ENCODE measurements at places on chromosomes 2 and 18.

- peak; percentile 29 for DNase-seq
Observed at GRCh38 chr2:28408764-28409599, 16.3 kb downstream of the FOSL2 start.

GRCh38 chr2:212330263-212330662, 208.3 kb downstream of the ERBB4 start:
- no peak for DNase-seq

DNA sequence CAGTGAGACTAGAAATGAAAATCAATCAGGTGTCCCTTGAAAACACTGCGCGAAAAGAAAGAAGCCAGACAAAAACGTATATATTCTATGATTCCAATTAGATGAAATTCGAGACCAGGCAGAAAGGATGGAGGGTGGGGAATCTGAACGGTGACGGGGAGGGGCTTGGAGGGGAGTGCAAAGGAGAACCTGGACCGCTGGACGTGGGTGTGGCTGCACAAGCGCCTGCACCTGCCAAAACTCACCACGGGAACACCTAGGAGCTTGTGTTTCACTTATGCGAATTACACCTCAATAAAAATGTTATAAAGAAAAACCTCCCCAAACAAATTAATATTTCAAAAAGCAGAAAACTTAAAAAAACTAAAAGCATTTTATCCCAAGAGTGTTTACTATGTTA, 21.9 kb downstream of the THAP4 start:
- no peak for DNase-seq

DNA sequence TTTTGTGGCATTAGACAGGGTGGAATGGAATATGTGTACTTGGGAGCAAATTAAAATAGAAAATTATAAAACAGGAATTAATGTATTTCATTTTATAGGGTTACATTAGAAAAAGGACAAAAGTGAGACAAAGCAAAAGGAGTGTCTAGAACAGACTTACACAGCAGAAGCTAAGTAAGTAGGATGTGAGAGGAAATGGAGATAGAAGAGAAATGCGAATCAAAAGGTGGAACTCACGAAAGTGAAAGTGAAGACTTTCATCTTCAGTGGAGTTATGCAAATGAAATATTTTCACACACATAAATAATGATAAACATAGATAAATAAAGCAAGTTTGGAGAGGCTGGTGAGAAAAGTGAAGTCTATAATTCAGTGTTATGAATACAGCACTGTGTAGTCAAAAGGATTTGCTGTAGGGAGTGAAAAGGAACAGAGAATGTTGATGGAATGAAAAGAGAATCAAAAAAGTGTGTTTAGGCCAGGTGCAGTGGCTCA, 94.8 kb downstream of the DLGAP1 start:
- no peak for DNase-seq

GRCh38 chr2:15832030-15832709, 108.2 kb upstream of the MYCN start:
- no peak for DNase-seq

DNA sequence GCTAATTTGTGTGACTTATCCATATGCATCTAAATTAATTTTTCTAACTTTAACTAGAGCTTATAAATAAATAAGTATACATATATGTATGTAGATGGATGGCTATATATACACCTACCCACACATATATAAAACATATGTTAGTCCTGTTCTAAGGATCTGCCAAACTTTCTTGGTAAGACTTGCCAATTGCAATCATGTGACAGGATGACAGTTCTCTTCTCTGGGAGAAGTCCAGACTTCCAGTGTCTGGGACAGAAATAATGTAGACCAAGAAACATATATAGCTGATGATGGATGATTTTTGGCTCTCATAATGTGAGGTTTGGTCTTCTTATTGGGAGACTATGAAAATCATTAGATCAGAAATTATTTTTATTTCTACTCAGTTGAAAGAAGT, 30.6 kb upstream of the NR4A2 start:
- DNase-seq = no peak

DNA sequence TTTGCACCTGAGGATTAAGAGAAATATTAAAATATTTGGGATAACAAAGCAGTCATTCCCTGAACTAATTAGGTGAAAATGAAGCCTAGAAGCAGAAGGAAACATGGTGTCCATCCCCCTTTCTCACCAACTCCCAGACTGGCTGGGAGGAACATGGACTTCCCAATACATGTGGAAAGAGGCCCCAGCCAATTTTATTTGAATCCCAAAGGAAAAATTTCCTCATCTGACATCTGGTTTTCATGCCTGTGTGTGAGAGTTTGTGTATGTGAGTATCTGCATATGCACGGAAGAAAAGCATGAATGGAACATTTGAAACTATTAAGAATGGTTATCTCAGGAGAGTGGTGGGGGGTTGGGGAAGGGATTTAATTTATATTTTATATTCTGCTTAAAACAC, 84.3 kb downstream of the COPS8 start:
- DNase-seq = no peak

GRCh38 chr2:28717339-28717758, 34.3 kb upstream of the PPP1CB start:
- no peak for DNase-seq

GRCh38 chr2:31127931-31128330, 10.3 kb downstream of the GALNT14 start:
- DNase-seq = no peak

GRCh38 chr18:57621246-57621604, 411 bp downstream of the NARS1 start:
- DNase-seq = no peak

DNA sequence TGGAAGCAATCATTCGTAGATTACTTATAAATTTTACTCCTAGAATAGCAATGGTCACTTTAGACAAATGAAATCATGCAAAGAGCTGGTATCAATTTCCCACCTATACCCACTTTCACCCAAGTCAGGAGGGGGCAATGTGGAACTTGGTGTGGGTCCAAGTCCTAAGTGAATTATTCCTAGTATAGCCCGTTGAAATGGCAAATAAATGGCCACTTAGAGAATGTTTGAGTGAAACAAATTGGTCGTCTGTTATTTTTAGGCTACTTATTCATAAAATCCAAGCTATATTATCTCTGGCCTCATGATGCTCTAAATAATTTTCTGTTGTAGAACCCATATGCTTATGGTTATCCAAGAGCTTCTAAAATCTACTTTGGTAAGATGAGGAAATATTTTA, 98.1 kb downstream of the MYO3B start:
- no peak for DNase-seq

DNA sequence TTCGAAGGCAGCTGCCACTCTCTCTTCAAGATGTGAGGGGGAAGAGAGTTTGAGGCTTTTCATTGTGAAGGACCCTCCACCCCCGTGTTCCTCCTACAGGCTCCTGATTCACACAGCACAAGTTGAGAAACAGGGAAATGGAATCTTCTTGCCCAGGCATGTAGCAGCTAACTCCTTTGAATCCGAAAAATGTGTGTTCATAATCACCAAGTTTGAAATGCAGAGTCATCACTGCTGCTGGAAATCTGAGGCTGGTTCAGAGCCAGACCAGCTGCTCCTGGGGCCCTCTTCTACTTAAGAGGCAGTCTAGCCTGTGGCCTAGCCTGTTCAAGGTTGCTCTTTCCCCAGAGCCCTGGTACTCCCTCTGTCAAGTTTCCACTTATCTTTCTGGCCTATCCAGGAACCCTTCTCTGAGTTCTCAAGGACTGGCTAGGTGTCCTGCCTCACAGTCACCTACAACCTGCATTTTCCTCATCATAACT, 166.4 kb downstream of the TMEM247 start:
- no peak for DNase-seq

GRCh38 chr2:48287976-48288375, 242.0 kb upstream of the STON1 start:
- DNase-seq = no peak

- DNase-seq = no peak
Observed at GRCh38 chr2:168694866-168695265, 107.6 kb upstream of the NOSTRIN start.

GRCh38 chr18:55790296-55790695, 202.3 kb upstream of the TCF4 start:
- no peak for DNase-seq

DNA sequence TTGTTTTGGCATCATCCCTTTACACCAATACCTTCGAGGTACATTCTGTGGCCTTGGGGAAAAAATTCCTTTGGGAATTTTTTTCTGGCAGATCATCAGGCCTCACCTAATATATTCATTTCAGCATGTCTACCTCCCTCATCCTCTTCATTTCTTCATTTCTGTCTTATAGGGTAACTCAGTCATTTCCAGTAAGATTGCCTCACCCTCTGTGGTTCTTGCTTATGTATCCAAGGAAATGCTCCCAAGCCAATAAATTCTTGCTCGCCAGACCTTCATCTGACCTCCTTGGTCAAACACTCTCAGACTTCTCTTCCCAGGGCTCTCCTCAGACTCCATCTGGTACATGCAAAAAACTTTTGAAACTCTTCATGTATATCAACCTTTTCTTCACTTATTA, 265.6 kb downstream of the TMX3 start:
- no peak for DNase-seq

DNA sequence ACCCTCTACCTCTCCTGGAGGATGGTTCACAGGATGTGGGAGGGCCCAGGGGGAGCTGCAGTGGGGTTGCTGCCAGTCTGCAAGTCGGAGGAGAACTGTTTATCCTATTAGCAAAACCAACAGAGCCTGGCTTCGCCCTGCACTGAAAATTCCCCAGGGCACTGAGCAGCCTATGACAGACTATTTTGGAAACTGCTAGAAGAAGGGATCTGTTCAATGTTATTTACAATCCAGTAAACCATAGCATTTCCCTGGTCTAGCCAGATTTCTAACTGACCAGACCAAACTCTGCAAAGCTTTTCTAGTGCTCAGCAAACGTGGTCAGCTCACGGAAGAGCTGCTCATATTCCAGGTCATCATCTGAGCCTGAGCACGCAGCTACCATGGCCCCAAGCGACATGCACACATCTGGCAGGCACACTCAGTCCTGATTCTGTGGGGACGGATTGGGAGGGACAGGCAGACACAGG, 64.8 kb upstream of the PID1 start:
- no peak for DNase-seq

DNA sequence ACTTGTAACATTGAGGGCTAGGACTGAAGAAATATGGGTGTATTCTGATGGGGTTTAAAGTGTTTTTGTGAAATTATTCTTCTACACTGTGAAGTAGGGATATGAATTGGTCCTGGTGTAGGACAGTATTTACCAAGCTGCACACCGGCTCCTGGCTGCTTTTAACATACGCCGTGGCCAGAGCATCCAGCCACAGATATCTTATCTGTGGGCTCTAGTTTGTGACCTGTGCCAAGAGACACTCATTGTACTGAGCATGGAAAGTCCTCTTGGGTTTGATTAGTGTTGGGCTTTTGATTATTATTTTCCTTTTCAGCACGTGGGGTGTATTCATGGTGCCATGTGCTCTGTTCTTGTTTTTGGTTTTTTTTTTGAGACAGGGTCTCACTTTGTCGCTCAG, 8.0 kb downstream of the USP39 start:
- DNase-seq = no peak

- DNase-seq = no peak
Observed at GRCh38 chr18:80009661-80010550, 21.5 kb upstream of the TXNL4A start.

GRCh38 chr18:8869696-8870095, 164.3 kb downstream of the MTCL1 start:
- DNase-seq = no peak

DNA sequence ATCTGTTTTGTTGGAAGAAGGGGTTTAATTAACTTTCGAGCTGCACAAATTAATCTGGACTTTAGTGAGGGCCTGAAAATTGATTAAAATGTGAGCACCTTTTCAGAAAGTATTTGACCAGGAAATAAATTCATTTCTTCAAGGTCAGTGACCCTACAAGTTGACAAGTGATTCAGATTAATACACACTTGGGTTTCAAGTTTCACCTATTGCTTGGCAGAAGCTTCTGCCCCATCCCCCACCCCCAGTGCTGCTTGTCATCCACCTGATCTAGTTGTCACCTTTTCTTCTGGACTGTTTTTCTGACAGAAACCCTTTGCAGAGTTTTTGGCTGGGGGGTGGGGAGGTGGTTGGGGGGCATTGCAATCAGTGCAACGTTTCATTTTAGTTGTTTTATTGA, 46.2 kb downstream of the RPRM start:
- DNase-seq = no peak

DNA sequence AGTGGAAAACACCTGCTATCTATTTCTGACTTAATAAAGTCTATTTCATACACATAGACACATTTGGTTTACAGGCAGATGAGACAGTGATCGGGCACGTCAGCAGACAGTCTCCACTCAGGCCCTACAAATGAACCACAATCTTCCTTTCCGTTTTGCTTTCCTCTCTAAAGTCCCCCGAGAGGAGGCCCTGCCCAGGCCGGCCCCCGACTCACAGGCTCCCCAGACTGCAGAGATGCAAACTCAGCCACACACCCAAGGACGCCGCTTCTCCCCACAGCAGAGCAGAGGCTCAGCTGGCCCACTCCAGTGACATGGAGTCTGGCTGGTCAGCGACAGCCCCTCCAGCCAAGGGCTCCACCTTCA, 9.3 kb upstream of the MTERF4 start:
- no peak for DNase-seq

DNA sequence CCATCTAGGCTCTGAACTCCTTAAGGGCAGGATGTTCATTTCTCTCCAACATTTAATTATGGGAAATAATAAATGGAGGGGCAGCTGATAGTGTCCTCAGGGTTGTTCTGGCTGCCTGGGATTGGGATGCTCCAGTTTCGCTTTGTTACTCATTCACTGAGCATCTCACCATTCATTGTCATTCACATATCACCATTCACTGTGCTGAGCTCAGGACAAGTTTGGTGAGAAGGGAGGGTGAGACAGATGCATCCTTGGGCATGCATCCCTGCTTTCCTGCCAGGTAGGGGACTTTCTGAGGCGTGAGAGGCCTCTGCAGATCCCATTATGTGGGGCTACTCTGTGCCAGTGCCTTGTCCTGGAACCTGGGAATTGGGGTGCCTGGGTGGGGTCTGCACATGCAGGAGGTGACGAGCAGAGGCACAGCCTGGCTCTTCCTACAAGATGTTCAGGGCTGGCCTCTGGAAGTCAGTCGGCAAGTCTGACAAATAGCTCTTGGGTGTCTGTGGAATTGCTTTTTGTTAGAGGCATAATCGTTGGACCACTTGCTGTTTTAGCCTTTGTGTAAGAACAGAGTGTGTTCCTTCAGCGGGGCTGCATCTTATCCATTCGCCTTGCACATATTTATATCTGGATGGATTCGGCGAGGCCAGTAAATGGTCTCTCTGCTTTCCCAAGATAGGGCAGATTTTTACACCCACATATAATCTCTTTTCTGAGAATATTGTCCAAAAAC, 323.2 kb upstream of the THSD7B start:
- DNase-seq = no peak

DNA sequence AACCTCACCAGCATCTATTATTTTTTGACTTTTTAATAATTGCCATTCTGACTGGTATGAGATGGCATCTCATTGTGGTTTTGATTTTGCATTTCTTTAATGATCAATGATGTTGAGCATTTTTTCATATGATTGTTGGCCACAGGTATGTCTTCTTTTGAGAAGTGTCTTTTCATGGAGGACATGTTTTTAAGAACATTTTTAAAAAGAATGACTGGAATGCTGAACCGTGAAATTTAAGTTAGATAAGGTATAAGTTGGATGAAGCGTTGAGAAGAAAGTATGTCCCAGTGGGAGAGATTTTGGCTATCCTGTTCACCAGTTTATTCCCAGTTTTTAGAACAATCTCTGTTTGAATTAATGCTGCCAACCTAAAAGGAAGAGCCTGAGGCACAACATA, 365.9 kb downstream of the CELF4 start:
- no peak for DNase-seq

- no peak for DNase-seq
Observed at GRCh38 chr2:27185331-27186026, 26.4 kb upstream of the ATRAID start.
